ENCODE measurements at places on chromosomes 1 and 21. TPM values are rescaled to one million over a fixed set of nuclear protein-coding genes. Genes with fewer than 3 reads are reported as not detected.
A peak's percentile ranks its signal among the peaks of the same experiment; 100 is the strongest.

DCST1 gene
- not detected for total RNA-seq

KCNA2 gene
- 0.03 TPM for total RNA-seq

TMEM79 gene
- 3.1 TPM for total RNA-seq

TOMM40L gene
- 32.7 TPM for total RNA-seq

THEM5 gene
- not detected for total RNA-seq

S100A14 gene
- 1.8 TPM for total RNA-seq

CD1D gene
- total RNA-seq: 6.4 TPM

MAEL gene
- total RNA-seq: not detected

ALX3 gene
- 0.35 TPM for total RNA-seq

PTPN7 gene
- total RNA-seq: 0.55 TPM

FNDC5 gene
- 4.4 TPM for total RNA-seq

RIMS3 gene
- total RNA-seq: 20.0 TPM

NLRP3 gene
- 1.4 TPM for total RNA-seq

C1orf116 gene
- 0.55 TPM for total RNA-seq

QSOX1 gene
- total RNA-seq: 133 TPM

PTGFRN gene
- total RNA-seq: 81.4 TPM

ZNF695 gene
- 15.3 TPM for total RNA-seq

LCE2A gene
- total RNA-seq: not detected

DNA sequence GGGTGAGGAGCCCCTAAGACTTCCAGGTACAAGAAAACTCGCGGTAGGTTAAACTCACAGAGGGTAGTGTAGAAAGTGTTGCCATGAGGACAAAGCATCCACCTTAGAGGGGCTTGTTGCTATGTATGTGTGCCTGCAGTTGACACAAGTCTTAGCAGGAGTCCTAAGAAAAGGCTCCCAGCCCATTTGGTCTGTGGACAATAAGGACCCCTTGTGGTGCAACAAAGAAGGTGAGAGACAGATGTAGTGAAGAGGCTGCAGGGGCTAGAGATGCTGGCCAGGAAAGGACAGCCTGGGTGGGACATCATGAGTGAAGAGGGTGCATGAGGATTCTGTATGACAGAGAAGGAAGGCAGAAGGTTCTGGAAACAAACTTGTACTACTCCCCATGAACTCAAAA is 36.3 kb upstream of the IL10 start:
- no peak for DNase-seq

DNA sequence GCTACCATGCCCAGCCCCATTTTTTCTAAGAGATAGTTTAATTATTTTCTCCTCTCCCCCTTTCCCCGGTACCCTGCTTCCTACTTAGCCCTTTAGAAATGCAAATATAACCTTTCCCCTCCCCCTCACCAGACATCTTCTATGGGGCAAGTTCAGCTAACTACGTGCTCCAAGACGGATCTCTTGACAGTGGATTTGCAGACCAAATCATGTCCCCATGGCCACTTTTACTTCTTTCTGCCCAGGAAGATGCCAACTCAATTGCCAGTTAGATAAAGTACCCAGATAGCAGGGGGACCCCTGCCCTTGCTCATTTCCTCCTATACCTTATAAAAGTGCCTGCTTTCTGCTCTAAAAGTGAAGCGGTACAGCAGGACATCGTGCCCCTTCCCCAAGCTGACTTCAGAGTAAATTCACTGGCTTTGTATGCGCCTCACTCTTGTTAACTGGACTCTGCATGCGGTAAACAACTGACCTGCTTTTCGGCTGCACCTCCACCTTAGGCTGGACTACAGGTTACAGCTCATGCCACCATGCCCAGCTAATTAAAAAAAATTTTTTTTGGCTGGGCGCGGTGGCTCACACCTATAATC is 7.4 kb downstream of the DNAJC11 start:
- DNase-seq: peak; percentile 68

DNA sequence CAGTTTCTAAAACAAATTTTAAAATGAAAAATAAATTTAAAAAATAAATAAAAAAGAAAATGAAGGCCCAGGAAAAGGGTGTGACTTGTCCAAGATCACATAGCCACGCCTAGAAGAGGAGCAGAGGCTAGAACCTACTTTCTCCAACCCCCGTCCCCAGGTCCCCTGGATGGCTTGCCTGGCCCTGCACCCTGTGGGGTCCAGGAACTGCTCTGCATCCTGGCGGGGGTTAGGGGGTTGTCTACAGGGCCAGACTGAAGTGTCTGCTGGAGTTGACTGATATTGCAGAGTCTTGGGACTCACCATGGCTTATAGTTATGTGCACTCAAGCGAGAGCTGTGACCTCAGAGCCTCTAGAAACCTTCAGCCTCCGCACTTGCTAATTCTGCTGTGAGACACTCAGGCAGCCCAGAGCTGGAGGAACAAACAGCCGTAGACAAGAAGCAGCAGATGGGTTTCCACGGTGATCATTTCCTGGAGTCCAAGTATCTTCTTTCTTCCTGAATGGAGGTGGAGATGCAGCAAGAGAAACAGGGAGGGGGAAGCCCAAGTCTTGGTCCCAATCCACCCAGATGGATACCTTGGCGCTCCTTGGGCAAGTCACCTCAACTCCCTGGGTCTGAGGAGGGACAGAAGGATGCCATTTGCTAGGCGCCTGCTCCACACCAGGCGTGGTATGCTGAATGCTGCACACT is 5.2 kb upstream of the EXTL1 start:
- no peak for DNase-seq

DNA sequence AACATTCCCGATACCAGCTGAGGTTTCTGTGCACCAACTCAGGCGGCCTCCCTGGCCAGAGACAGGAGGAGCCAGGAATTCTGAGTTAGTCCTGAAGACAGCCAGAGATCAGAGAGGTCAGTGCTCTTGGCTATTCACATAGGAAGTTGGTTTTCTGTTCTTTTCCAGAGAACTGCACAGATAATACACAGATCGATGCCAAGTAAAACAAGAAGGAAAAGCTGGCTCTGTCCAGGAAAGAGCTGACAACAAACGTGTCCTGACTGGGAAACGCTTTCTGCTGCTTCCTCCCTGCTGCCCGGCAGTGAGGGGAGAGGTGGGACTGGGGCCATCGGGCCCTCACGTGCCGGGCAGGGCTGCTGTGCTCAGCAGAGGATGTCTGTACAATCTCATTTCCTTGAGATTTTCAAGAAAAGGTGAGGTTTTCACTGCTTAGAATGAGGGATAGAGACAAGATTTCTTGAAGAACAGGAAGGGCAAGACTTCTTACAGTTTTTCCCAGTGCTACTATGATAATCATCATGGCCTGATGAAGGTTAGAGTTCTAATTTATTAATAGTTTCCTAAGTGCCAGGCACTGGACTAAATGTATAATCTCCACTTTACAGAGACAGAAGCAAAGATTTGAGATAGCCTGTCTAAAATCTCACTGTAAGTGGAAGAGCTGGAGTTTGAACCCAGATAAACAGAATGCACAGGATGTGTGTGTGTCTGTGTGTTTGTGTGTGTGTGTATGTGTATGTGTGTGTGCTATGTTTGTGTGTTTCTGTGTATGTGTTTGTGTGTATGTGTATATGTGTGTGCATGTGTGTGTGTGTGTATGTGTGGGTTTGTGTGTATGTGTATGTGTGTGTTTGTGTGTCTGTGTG is 211.0 kb upstream of the RAB4A start:
- DNase-seq: no peak

- DNase-seq: peak; percentile 83
Observed at GRCh38 chr1:12629511-12629956, 11.5 kb upstream of the DHRS3 start.

GRCh38 chr1:177849579-177850290 is 120.1 kb downstream of the SEC16B start:
- DNase-seq: no peak

GRCh38 chr1:31398246-31398645 is 14.8 kb upstream of the SERINC2 start:
- no peak for DNase-seq

GRCh38 chr1:14689996-14690615 is 91.6 kb downstream of the KAZN start:
- DNase-seq: no peak

DNA sequence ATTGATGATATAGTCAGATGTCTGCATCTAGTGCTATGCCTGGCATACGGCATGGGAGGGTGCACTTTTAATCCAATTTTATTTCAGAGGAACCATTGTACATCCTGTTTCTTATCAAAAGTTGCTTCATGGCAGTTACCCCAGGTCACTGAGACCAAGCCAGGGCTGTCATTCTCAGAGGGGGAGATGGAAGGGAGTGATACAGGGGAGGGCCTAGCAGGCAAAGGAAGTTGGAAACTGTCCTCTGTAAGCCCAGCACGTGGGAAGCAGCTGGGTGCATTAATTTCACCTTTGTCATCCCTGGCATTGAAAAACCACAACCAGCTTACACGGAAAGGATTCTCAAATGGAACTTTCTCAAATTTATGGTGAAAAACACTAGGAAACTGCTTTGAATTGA is 458.7 kb upstream of the ADAMTS5 start:
- DNase-seq: no peak

GRCh38 chr1:65011983-65012382 is 45.6 kb upstream of the JAK1 start:
- DNase-seq: no peak

DNA sequence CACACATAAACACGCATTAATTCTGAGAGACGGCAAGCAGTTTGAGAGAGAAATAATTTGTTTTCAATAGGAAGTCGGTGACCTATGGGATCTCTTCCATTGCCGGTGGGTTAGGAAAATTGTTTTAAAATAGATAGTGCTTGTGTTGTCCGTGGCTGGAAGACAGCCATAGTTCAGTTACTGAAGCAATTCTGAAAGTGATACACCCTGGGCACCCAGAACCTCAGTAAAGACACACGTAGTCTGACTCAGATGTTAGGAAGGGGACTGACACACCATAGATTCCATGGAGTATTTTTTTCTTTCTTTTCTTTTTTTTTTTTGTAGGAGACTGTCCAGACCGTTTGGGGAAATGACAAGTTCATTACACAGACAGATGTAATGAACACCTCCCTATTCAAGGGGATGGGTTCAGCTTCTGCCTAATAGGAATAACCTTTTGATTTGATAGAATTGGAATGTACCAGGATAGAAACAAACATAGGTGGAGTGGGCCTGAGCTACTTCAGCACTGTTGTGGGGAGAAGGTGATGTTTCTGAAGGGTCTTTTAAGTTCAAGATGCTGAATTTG is 1.6 kb downstream of the C1orf21 start:
- DNase-seq: no peak

- DNase-seq: no peak
Observed at GRCh38 chr1:182629499-182630096, 25.4 kb upstream of the RGS16 start.

DNA sequence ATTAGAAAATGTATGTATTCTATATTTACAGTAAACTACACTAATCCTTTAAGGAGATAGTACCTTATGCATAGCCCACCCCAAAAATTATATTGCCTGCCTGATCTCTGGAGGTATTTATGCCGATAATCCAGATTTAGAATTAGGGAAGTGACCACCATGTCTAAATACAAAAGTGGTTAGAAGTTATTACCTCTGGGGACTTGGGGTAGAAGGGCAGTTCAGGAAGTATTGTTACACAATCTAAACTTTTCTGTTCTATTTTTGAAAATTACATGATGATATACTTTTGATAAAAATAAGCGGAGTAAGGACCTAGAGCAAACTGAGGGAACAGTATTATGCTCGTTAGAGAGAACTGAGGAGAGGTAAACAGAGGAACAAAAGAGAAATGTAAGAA is 90.5 kb upstream of the ZP4 start:
- no peak for DNase-seq

DNA sequence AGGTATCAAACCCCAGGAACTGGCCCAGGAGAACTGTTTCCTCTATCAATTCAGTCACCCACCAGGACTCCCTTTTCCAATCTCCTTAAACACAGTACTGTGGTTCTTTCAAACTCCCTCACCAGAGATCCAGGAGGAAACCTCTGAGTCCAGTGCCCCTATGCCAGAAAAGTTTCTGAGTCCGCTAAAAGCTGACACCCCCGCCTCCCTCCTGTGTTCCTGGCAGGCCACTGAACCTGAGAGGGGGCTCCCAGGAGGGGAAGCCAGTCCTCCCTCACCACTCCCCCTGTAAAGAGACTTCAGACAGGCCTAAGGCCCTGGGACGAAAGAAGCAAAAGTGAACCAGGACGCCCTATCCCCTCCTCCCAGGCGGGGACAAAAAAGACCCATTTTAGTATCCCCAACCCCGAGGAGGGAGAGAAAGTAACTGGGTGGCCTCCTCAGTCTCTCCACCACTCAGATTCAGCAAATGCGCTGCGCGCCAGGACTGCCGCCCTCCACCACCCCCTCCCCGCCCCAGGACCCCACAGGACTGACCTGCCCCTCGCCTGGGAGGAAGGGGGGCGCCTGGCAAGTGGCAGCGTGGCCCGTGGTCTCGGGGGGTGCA is 624 bp downstream of the SLC41A1 start:
- DNase-seq: peak; percentile 89

DNA sequence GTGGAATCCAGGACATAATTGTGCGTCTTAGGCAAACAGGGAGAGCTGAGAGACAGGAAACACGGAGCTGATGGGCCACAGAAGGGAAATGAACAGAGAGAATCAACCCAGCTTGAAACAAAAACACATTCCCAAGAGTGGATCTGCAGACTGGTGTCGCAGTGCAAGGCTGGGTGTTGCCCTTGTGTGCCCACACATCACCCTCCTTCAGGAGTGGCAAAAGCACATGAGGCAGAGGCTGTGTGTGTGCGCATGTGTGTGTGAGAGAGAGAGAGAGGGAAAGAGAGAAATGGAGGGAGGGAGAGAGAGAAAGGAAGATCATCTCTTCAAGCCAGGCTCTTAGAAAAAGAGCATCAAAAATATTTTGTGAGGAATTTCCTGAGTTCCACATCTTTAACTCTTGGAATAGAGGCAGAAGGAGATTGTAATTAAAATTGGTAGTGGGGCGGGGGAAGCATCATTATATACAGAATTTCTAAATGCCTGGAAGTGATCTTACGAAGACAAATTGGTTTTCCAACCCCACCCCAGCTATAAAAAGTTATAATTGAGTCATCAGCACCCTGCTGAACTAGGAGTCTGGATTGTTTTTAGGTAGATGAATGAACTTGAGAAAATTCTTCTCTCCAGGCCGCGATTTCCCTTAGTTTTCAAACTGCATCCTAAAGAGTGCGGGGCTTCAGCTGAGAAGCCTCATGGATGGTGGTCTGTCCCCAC is 480.7 kb downstream of the NPHP4 start:
- no peak for DNase-seq

DNA sequence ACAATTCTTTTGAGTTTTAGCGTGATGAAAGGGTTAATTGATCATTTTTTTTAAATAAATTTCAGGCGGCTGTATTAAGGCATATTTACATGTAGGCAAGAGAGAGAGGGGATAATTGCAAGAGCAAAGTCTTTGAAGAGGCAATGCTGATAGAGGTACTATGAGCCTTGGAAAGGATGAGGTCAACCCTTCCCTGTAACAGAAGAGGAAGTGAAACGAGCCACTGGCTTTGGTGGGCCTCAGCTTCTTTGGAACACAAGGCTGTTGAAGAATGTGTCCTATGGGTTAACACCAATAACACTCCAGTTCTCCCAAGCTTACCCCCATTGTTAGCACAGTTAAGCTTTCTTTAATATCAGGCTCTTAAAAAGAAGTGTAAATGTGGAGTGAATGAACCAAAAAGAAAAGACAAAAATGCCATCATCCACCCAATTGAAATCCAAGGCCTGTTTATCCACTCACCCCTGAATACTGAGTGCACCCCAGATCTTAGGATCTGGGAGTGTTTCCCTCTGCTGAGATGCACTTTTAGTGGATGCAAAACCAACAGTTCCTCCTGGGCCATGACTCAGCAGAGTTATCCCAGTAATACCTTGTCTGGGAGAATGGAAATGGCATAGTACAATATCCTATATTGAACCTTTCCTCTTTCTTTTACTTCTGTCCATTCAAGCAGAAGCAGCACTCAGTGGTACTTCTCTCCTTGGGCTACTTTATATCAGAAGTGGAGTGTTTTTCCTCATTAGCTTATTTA is 216.4 kb downstream of the SLC44A5 start:
- DNase-seq: no peak

GRCh38 chr1:20448671-20449071 is 37.3 kb downstream of the CAMK2N1 start:
- peak; percentile 77 for DNase-seq
